Astrocyte (in vitro differentiated cells and primary cell): ENCODE measurements at places on chromosomes 6 and 20. TPM values are rescaled to one million over a fixed set of nuclear protein-coding genes. Genes with fewer than 3 reads are reported as not detected.

C2 gene
- 0.20 and 0.43 TPM in 2 replicates for total RNA-seq

CLPSL2 gene
- not detected in 2 replicates for total RNA-seq

ERVFRD-1 gene
- total RNA-seq, result not detected in 2 replicates

NOTCH4 gene
- 0.57 and 0.60 TPM in 2 replicates for total RNA-seq

KIF25 gene
- total RNA-seq, result not detected in 2 replicates

PKIG gene
- total RNA-seq, result 27.8 and 30.1 TPM in 2 replicates

EPHA7 gene
- 0.55 and 0.82 TPM in 2 replicates for total RNA-seq

TPD52L1 gene
- 32.4 and 32.8 TPM in 2 replicates for total RNA-seq

PNLDC1 gene
- total RNA-seq, result 0.11 TPM in 1 of 2 replicates, not detected in the other

IYD gene
- not detected in 2 replicates for total RNA-seq

EYA2 gene
- 1.4 and 1.5 TPM in 2 replicates for total RNA-seq

CPNE1 gene
- total RNA-seq, result 194 and 200 TPM in 2 replicates

DEFB132 gene
- not detected in 2 replicates for total RNA-seq

GPANK1 gene
- total RNA-seq, result 11.7 and 13.8 TPM in 2 replicates

LSM2 gene
- 43.8 and 44.0 TPM in 2 replicates for total RNA-seq

THBD gene
- total RNA-seq, result 14.2 and 22.7 TPM in 2 replicates

POU5F1 gene
- total RNA-seq, result 5.4 and 6.3 TPM in 2 replicates

F13A1 gene
- 10.1 and 16.7 TPM in 2 replicates for total RNA-seq

MTG2 gene
- total RNA-seq, result 26.6 and 31.5 TPM in 2 replicates

GNMT gene
- total RNA-seq, result 0.68 TPM in 1 of 2 replicates, not detected in the other

OR2H2 gene
- total RNA-seq, result not detected in 2 replicates

FLRT3 gene
- 6.9 and 14.6 TPM in 2 replicates for total RNA-seq

DEF6 gene
- 2.2 and 3.3 TPM in 2 replicates for total RNA-seq

SLCO4A1 gene
- total RNA-seq, result 0.43 TPM in 1 of 2 replicates, not detected in the other

HNF4A gene
- not detected in 2 replicates for total RNA-seq

ZSCAN26 gene
- total RNA-seq, result 12.0 and 15.9 TPM in 2 replicates

MROH8 gene
- total RNA-seq, result 1.2 and 1.3 TPM in 2 replicates

FGD2 gene
- total RNA-seq, result not detected in 2 replicates

ZNF165 gene
- total RNA-seq, result 0.48 and 0.75 TPM in 2 replicates

RRP36 gene
- 68.6 and 77.9 TPM in 2 replicates for total RNA-seq

NFATC2 gene
- total RNA-seq, result 3.9 and 4.1 TPM in 2 replicates

CRNKL1 gene
- total RNA-seq, result 20.1 and 20.2 TPM in 2 replicates

TTBK1 gene
- total RNA-seq, result 0.14 TPM in 1 of 2 replicates, not detected in the other

OR14J1 gene
- not detected in 2 replicates for total RNA-seq

ACTR5 gene
- 3.7 and 4.0 TPM in 2 replicates for total RNA-seq

HDGFL1 gene
- not detected in 2 replicates for total RNA-seq

PTPRK gene
- 139 and 159 TPM in 2 replicates for total RNA-seq

HEY2 gene
- total RNA-seq, result 1.0 and 2.4 TPM in 2 replicates

MC3R gene
- not detected in 2 replicates for total RNA-seq

MUCL3 gene
- not detected in 2 replicates for total RNA-seq

PRND gene
- not detected in 2 replicates for total RNA-seq

KCNQ2 gene
- 11.5 and 11.9 TPM in 2 replicates for total RNA-seq

ABHD16B gene
- total RNA-seq, result not detected in 2 replicates

DOK5 gene
- 0.82 and 1.2 TPM in 2 replicates for total RNA-seq

LY6G6D gene
- not detected in 2 replicates for total RNA-seq

CST8 gene
- total RNA-seq, result not detected in 2 replicates

TMEM200A gene
- total RNA-seq, result 14.9 and 17.3 TPM in 2 replicates

APOM gene
- total RNA-seq, result 0.89 and 1.2 TPM in 2 replicates

ANKRD66 gene
- not detected in 2 replicates for total RNA-seq

DCDC2 gene
- total RNA-seq, result 3.2 and 4.5 TPM in 2 replicates

MATN4 gene
- total RNA-seq, result 0.19 and 0.20 TPM in 2 replicates

RAET1L gene
- total RNA-seq, result not detected in 2 replicates

LY6G5B gene
- total RNA-seq, result 17.5 and 20.3 TPM in 2 replicates

SSTR4 gene
- not detected in 2 replicates for total RNA-seq

TFEB gene
- 3.9 and 4.7 TPM in 2 replicates for total RNA-seq

GLP1R gene
- not detected in 2 replicates for total RNA-seq

C4B gene
- 3.2 and 3.7 TPM in 2 replicates for total RNA-seq

RIPOR2 gene
- 0.29 and 0.95 TPM in 2 replicates for total RNA-seq

JAG1 gene
- total RNA-seq, result 278 and 380 TPM in 2 replicates

SOX18 gene
- total RNA-seq, result 0.52 and 0.60 TPM in 2 replicates
